WTC11 (cell line): ENCODE measurements at places on chromosomes 11 and 22.

- DNase-seq = no peak
These were observed 67.5 kb downstream of the TEAD1 start for GRCh38 chr11:12741671-12742216.

GRCh38 chr11:116927163-116927974 is 89.9 kb upstream of the APOA1 start:
- DNase-seq = no peak

DNA sequence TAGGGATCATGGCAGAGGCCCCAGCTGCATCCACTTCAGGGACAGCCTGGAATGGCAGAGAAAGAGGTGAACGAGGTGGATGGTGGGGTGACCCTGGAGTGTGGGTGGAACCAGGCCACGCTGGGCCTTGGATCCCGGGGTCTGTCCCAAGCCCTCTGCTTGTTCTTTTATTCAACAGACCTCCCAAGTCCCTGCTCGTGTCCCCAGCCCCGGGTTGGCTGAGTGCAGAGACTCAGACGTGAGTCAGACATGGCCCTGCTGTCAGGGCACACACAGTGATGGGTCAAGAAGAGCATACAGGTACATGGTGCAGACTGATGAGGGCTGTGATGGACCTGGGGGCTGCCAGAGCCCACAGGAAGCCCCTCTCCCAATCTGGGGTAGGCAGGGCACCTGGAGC is 6.6 kb downstream of the ARHGAP8 start:
- DNase-seq = no peak

GRCh38 chr11:115462004-115462541 is 42.1 kb downstream of the CADM1 start:
- DNase-seq = no peak

DNA sequence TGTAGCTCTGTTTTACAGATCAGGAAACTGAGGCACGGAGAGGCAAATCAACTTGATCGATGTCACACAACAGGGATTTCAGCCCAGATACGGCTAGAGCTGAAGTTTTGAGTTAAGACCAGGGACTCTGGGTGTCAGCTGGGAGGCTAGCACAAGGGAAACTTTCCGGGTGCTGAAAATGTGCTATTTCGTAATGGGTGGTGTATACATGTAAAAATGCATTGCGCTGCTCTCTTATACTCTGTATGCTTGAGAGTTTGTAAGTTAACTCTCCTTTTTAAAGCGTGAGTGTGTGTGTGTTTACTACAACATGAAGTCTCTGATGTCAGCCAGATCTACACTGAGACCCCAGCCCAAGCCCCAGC is 227.6 kb downstream of the MN1 start:
- DNase-seq = no peak

DNA sequence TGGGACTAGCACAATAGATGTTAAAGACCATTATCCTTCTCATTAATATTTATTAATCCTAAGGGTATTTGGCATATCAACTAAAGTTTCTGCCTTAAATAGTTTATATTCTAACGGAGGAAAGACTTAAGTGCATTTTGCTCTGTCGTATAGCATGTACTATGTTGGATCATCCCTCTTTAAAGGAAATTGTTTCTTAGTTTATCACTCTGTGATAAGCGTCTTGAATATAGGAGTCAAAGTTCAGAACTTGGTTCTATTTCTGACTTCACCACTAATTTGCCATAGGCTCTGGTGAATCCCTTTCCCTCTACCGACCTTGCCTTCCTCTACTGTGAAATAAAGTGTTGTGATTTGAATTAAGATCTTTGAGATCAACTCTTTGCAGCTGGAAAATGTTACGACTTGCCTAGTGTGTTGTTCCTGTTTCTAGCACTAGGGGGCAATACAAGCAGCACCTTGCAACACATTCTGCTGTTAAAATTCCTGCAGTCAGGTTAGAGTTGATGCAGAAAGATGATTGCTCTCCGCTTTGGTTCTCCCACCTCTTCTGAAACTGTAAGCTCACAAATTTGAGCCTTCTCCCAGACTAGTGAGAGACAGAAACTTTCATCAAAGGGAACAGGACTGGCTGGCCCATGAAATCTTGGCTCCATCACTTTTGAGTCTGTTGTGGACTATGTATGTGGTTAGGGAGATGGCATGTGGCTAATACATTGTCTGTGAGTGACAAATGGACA is 27.8 kb upstream of the ZNRF3 start:
- peak; percentile 51 for DNase-seq

DNA sequence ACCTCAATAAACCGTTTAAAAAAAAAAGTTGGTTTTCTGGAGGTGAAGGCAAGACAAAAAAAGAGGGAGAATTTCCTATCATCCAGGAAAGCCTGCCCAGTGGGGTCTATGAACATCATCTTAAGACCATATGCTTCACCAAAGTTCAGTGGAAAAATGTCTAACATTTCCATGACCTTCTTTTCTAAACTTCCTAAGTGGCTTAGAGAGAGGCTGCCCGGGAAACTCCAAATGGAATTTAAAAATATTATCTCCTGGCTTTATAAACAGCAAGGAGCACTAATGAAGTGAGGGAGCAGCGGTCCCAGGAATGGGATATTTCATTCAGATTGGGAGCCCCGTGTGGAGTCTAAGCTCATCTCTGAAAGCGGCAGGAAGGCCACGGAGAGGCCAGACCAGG is 46.9 kb downstream of the ETS1 start:
- DNase-seq = no peak

GRCh38 chr11:76557466-76557865 is 112.6 kb downstream of the EMSY start:
- no peak for DNase-seq

- DNase-seq = no peak
These were observed 379 bp upstream of the SLC3A2 start for GRCh38 chr11:62880231-62880802.
